ENCODE measurements at places on chromosomes 7 and 10. TPM values are rescaled to one million over a fixed set of nuclear protein-coding genes. Genes with fewer than 3 reads are reported as not detected.
A peak's percentile ranks its signal among the peaks of the same experiment; 100 is the strongest.

DNA sequence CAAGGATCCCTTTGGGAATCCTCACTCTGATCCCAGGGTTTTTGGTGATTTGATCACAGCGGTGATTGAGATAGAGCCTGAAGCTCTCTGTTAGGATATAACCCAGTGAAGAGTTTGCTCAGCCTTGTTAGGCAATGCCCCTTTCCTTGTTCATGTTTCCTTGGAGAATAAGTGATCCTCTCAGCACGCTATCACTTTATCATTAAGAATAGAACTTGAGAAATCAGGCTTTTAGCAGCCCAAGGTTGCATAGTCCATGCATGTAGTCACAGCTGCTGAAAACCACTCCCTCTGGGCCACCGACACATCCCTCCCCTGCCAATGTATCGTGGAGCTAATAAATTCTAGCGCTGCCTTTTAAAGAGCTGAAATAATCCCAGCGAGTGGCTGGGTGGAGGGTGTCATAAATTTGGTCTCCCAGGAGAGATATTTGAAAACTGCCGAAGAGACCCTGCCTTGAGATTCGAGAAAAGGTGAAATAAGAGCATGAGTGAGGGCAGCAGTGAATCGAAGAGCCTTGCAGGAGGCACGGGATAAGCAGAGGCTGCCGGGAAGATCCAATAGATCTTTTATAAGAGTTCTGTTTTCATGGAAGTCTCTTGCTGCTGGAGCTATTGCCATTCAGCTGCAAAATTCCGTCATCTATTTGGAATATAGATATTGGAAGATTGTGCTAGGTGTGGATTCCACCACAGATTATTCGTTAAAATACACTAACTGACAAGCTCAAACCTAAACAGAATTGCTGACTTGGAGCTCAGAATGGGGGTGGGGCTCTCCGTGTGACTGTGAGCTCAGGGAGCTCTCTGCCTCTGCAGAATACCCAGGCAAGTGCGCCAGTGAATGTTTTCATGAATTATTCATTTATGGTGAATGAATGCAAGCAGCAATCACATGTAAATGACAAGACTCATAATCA is 249.8 kb downstream of the TRIL start:
- peaks cover 21% of the 10 kb centered on the region for H3K27me3 ChIP-seq
- no peaks in the 10 kb centered on the region for H3K36me3 ChIP-seq
- peaks cover 3% of the 10 kb centered on the region for H3K4me1 ChIP-seq
- H3K27ac ChIP-seq = peak overlapping the region; percentile 8
- H3K4me3 ChIP-seq = no peak overlapping the region

- no peak overlapping the region for H3K27ac ChIP-seq
- H3K27me3 ChIP-seq = no peaks in the 10 kb centered on the region
- no peak for DNase-seq
- H3K4me3 ChIP-seq = no peak overlapping the region
Observed at GRCh38 chr7:79298145-79298760, 155.2 kb downstream of the MAGI2 start.

DNA sequence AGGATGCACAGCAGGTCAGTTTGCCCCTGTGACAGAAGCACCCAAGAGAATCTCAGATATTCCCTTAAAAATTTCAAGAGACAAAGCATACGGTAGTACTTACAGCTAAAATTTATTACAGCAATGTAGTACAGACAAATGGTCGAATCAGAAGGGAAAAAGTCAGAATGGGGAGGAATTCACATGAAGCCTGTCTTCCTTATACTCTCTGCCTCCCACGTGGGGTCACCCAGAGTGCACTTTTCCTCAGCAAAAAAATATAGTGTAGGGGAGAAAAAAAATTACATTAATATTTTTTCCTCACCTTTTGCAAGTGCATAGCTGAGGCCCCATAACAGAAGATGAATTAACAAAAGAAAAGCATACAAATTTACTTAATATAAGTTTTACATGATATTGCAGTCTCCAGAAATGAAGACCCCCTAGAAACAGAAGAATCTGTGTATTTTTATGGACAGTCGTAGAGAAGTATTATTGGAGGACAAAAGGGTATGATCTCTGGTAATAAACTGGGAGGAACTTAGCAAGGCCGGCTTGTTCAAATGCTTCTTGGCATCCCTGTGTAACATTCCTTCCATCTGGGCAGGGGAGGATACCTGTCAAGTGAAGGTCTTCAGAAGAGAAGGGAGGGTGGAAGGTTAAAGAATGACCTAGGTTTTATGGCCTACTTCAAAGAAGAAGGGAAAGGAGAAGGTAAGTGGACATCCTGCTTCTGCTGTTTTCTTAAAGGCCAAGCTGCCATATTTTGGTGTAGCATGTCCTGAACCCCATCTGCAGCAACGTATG is 270.6 kb upstream of the MAGI2 start:
- DNase-seq = no peak
- H3K36me3 ChIP-seq = no peaks in the 10 kb centered on the region
- H3K4me1 ChIP-seq = no peaks in the 10 kb centered on the region
- H3K27ac ChIP-seq = no peak overlapping the region
- H3K4me3 ChIP-seq = no peak overlapping the region

DNA sequence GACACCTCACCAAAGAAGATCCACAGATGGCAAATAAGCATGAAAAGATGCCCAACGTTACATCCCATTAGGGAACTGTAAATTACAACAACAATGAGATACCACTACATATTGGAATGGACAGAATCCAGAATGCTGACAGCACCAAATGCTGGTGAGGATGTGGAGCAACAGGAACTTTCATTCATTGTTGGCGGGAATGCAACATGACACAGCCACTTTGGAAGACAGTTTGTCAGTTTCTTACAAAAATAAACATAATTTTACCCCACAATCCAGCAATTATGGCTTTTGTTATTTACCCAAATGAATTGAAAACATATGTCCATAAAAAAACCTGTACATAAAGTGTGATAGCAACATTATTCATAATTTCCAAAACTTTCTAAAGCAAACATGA is 176.8 kb downstream of the C7orf25 start:
- no peaks in the 10 kb centered on the region for H3K36me3 ChIP-seq
- no peaks in the 10 kb centered on the region for H3K4me1 ChIP-seq
- no peak for DNase-seq
- no peak overlapping the region for H3K27ac ChIP-seq
- H3K4me3 ChIP-seq = no peak overlapping the region

- H3K4me1 ChIP-seq = no peaks in the 10 kb centered on the region
- H3K27ac ChIP-seq = no peak overlapping the region
- peaks cover 13% of the 10 kb centered on the region for H3K27me3 ChIP-seq
- H3K4me3 ChIP-seq = no peak overlapping the region
Observed at GRCh38 chr7:101722247-101722646, 93.2 kb upstream of the MYL10 start.

GRCh38 chr10:90269699-90270098 is 568.3 kb downstream of the KIF20B start:
- H3K36me3 ChIP-seq = no peaks in the 10 kb centered on the region
- no peak overlapping the region for H3K27ac ChIP-seq
- H3K4me1 ChIP-seq = no peaks in the 10 kb centered on the region

DNA sequence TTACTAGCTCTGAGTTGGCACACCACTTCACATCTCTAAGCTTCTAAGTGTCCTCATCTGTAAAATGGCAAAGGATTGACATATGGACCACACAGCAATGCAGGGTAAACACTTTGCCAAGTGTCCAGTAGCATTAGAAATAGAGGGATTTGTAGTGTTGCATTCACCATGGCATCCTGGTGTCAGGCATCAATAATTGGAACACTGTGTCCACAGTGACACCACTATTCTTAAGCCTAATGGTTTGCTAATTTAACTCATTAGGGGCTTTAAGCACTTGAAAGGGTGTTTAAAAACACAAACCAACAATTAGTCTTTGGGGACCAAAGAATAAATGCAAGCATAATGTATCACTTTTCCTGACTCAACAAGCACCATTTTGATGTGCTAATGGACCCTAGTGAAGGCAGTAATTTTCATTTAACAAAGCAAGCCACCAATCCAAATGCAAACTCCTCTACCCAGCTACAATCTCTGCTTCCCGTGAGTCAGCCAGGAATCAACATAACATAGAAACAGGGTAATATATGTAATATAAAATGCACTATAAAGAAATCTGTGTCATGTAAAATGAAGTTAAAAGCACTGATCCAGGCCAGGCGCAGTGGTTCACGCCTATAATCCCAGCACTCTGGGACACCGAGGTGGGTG is 75.9 kb downstream of the FAM204A start:
- no peaks in the 10 kb centered on the region for H3K36me3 ChIP-seq
- no peaks in the 10 kb centered on the region for H3K4me1 ChIP-seq
- no peak overlapping the region for H3K27ac ChIP-seq
- peaks cover 90% of the 10 kb centered on the region for H3K27me3 ChIP-seq
- no peak overlapping the region for H3K4me3 ChIP-seq

- no peak for DNase-seq
- no peaks in the 10 kb centered on the region for H3K27me3 ChIP-seq
- no peak overlapping the region for H3K27ac ChIP-seq
- H3K36me3 ChIP-seq = no peaks in the 10 kb centered on the region
Observed at GRCh38 chr10:58765910-58766309, 253.2 kb downstream of the BICC1 start.

Gene PRKCQ
- total RNA-seq = 6.1 TPM

Gene MPP7
- total RNA-seq = 17.5 TPM

Gene CFAP69
- 12.0 TPM for total RNA-seq

Gene PRSS58
- not detected for total RNA-seq
